ENCODE measurements at places on chromosomes 7 and 10. TPM values are rescaled to one million over a fixed set of nuclear protein-coding genes. Genes with fewer than 3 reads are reported as not detected.

DNA sequence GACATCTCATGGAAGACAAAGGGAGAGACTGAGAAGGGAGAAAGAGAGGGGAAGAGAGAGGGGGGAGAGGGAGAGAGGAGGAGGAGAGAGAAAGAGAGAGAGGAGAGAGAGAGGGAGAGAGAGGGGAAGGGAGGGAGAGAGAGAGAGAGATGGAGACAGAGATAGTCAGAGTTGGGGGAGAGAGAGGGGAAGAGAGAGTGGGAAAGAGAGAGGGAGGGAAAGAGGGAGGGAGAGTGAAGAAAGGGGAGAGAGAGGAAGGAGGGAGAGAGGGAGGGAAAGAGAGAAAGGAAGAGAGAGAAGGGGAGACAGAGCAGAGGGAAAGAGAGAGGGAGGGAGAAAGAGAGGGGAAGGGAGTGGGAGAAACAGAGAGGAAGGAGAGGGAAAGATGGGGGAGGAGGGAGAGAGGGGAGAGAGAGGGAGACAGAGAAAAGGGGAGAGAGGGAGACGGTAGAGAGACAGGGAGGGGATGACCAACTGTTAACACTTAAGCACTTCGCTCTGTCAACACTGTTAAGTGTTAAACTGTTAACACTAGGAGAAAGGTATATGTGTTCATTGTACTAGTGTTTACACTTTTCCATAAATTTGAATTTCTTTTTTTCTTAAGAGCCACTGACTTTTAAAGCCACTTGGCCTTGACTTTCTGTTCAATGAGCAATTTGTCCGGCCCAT lies 21.8 kb upstream of the SDK1 start:
- DNase-seq = no peak

DNA sequence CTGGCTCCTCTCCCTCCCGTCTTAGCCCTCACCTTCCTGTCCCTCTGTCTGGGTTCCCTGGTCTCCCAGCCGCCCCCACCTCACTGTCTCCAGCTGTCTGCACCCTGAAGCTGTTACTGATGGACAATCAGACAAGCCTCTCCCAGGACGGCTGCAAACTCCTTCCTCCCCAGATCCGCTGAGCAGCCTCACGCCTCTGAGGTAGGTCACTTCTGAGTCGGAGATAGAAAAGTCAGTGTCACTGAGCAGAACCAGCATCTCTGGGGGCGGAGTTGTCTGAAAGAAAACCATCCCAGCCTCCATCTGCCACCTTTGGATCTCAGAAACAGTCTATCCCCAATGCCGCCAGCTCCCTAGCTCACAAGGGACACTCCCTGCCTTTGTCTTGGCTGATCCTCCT lies 27.4 kb downstream of the FAM241B start:
- DNase-seq = no peak

DNA sequence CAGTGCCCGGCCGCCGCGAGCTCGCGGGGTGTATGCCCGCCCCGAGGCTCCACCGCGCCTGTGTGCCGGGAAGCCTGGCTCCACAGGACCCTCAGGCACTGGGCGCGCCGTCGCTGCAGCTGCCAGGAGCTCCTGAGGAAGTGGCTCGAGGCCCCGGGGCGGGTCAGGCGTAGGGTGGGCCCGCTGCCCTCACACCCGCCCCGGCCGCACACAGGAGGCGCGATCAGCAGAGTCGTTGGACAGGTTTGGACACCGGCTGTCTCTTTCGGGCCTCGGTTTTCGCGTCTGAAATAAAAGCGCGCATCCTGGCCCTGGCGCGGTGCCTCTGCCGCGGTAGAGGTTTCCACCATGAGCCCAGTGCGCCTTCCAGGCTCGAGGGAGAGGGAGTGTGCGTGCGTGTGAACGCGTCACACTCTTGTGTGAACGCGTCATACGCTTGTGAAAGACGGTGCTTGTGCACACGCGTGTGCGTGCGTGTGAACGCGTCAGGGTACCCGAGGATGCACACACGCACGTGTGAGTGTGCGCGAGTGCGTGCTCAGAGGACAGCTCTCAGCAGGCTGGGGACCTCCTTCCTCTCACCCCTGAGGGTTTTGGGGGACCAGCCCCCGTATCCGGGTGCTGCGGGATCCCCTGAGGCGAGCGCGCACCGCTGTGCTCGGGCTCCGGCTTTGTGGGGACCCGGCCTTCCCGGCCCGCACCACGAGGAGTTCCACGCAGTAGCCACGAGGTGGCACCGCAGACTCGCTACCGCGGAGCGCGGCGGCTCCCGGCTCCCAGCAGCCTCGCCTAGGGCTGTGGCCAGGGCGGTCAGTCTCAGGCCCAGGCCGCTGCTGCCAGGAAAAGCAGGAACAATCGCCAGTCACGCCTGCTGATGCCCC lies 83.8 kb downstream of the BMS1 start:
- peak; percentile 62 for DNase-seq

GRCh38 chr10:102758240-102758932 lies 14.6 kb downstream of the WBP1L start:
- DNase-seq = no peak

GRCh38 chr7:40213856-40214255 lies 79.1 kb downstream of the SUGCT start:
- DNase-seq = no peak

GRCh38 chr10:116899626-116900025 lies 50.3 kb downstream of the ENO4 start:
- no peak for DNase-seq

DNA sequence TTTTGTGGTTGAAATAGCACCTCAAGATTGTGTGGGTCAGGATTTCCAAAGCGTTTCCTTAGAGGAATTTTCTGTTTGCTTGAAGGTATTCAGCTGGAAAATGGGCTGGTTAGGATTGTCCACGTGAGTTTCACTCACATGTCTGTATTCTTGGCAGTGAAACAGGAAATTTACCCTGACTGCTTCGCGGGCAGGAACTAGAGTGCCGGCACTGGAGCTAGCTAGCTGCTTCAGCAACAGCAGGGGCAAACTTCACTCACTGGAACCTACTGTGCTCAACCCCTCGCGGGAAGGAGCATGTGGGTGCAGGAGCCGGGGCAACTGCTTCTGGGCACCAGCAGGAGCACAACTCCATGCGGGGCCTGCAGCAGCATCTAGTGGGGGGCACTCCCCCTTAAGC lies 38.0 kb upstream of the RTKN2 start:
- DNase-seq = peak; percentile 26

DNA sequence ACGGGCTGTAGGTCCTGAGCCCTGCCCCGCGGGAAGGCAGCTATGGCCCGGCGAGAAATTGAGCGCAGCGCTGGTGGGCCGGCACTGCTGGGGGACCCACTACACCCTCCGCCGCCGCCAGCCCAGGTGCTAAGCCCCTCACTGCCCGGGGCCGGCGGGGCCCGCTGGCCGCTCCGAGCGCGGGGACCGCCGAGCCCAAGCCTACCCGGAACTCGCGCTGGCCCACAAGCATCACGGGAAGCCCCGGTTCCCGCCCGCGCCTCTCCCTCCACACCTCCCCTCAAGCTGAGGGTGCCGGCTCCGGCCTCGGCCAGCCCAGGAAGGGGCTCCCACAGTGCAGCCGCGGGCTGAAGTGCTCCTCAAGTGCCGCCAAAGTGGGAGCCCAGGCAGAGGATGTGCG lies 5.5 kb upstream of the CACUL1 start:
- no peak for DNase-seq

DNA sequence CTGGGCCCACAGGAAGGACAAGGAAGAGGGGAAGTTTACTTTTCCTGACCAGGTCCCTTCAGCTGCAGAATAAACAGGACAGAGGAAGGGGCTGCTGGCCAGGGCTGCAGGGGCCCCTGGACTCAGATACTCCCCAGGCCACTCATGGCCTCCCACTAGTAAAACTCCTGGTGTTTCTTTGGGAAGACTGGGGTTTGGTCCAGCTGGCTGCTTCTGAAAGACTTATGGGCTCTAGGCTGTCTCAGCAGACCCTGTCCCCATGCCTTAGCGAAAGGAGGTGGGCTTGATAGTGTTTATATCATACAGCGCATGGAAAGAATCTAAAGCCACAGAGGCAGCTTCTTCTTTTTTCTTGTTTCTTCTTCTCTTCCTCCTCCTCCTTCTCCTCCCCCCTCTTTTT lies 56.4 kb downstream of the PALD1 start:
- DNase-seq = no peak

- no peak for DNase-seq
Observed at GRCh38 chr10:75624638-75625037, 193.2 kb downstream of the LRMDA start.

DNA sequence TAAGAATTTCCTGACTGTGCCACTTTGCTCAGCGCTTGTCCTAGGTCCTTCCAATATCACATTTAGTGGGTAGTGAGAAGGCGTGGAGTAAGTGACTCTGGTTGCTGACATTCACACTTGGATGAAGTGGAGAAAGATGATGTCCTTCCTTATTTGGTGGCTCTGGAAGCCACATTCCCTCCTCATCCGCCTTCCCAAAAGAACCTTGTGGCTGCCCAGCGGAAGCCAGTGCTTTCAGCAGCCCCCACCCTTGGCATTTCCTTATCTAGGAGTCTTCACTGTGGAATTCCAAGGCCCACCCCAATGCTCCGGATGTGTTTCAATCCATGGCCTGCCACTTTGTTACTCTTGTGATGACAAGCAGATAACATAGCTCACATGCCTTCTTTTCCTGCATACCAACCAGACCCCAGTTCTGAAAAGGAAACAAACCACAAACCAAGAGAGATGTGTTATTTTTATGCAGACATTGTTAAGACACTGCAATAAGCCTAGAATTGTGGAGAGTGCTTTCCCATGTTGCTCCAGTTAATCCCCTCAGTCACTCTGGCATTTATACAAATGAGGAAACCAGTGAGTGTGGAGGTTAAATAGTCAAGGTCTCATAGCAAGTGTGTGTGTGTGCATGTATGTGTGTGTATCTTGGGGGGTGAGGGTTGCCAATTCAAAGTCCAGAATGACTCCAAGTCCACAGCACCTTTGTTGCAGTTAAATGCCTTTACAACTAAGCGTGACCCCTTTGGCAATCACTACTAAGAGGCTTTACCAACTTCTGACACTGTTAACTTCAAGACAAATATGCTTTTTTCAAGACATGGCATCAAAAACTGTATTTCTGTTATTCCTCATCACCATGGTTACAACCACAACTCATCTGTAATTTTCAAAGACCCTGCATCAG lies 10.3 kb upstream of the ANKRD1 start:
- DNase-seq = peak; percentile 97

DNA sequence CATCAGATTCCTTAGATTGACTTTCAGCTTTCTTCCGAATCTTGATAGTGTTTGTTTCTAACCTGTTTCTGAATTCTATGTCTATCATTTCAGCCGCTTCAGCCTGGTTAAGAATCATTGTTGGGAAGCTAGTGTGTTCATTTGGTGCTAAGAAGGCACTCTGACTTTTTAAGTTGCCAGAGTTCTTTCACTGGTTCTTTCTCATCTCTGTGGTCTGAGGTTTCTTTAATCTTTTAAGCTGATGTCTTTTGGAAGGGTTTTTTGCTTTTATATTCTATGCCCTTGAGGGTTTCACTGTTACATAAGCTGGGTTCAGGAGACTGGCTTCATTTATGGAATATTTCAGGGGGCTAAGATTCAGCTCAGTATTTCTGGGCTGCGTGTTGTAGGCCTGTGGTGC lies 104.5 kb upstream of the PRSS58 start:
- no peak for DNase-seq

GRCh38 chr7:70016044-70016770 lies 417.9 kb downstream of the AUTS2 start:
- peak; percentile 72 for DNase-seq

Gene CPEB3
- 0.86 TPM for total RNA-seq

GRCh38 chr10:12353399-12354242 lies 4.3 kb downstream of the CAMK1D start:
- DNase-seq = no peak

DNA sequence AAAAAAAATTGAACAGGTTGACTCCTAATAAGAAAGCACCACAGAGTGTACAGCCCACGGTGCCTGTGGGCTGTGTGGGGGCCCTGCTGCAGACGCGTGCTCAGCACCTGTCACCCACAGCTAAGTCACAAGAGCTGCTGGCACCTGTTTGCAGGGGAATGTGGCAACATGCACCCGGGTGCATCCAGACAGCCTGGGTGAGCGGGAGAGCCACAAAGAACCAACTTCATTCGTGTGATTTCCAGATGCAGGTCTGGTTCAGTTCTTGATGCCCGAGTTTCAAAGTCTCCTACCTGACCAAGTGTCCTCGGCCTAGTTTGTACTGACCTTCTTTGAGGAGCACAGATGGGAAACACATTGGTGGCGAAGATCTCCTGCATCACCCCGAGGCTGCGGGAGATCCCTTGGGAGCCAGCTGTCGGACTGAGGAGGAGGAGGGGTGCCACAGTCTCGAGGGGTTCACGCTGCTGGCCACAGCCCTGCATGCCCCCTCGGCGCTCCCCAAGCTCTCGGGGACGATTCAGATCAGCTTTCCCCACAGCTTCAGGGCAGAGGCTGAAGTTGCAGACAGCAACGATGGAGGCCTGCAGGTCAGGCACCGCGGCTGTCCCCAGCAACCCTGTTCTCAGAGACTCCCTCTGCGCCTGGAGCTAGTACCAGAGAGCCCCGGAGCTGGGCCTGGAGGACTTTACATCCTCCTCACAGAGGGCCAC lies 35.3 kb downstream of the AMZ1 start:
- no peak for DNase-seq

DNA sequence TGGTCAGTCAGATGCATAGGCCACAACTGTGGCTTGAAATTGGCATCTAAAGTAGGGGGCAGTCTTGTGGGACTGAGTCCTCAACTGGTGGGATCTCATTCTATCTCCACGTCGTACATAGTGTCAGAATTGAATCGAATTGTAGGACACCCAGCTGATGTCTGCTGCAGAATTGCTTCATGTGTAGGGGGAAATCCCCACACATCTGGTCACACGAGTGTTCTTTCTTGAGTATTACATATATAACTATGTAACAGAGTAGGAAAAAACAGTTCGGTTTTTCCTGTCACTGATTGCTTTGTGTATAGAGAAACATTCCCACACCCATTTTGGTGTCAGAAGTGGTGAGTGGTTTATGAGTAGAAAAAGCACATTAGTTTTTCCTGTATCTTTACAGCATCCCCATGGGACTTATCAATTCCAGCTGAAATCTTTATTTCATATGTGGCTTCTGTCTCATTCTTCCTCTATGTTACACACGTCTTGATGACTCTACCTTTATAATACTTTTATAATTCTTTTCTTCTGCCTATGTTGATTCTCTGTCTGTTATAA lies 79.4 kb upstream of the PCGF5 start:
- DNase-seq = no peak

DNA sequence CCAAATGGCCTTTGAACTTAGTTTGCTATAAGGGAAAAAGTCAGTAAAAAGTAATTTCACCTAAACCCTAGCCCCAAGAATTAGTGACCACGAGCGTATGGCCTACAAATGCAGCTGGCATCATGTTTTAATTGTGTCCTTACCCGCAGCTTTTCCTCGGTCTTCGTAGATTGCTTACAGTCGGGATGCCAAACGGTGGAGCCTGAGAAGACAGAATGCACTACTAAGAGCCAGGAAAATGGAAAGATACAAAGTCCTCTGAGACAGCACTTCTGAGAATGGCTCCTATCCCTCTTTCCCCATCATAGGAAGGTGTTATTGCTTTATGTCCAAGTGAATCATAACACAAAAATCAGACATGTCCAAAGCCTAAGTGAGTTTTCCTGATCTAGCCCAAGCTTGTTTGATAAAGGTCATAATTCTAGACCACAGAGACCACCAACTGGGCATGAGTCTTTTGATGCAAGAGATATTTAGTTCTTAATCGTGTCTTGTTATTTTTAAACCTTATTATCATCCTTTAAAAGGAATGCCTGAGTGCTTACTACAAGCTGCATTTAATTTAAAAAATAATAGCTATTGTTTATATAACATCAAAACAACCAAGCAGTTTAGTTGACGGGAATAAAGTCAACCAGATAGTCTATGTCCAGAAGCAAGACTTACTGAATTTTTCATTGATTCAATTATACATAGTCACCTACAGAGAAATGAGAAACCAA lies 83.7 kb upstream of the AFAP1L2 start:
- peak; percentile 51 for DNase-seq

All from M059J (cell line).